Stromal cell of bone marrow (primary cell): ENCODE measurements at places on chromosomes 3 and 15.

DNA sequence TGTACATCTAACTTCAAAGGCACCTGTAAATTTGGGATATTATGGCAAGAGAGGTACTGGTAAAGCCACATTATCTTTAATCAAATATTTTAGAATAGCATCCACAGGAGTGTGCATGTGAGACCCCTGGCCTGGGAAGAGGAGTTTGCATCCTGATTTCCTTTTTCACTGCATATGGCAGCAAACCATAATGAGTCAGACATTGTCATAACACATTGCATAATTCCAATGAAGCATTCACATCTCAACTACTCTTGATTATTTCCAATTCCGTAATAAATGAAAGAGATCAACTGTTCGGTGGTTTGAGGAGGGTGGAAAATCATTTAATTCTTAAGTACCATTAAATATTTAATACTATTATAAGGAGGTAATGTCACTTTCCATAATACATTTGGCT, 215.0 kb downstream of the MECOM start:
- DNase-seq = no peak

- DNase-seq = peak; percentile 54
Observed at GRCh38 chr3:139534992-139535879, 4.3 kb downstream of the RBP1 start.

DNA sequence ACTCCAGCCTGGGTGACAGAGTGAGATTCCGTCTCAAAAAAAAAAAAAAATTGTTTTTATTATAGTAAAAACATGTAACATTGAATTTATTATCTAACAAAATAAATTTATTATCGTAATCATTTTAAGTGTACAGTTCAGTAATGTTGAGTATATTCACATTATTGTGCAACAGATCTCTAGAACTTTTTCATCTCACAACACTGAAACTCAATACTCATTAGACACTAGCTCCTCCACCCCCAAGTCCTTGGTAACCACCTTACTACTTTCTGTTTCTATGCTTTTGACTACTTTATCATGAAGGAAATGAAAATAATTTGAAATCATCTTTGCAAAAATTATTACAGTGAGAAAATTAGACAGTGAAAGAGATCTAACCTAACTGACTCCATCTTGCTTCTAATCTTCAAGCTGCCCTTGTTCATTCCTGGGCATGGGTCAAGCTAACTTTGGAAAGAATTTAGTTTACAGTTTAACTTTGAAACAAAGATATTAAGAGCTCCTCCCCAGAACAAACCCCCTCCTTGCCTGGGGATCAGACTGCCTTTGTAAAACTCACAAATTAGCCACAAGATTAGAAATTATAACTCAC, 15.0 kb upstream of the FYCO1 start:
- no peak for DNase-seq

GRCh38 chr3:120481081-120481480, 30.3 kb upstream of the FSTL1 start:
- DNase-seq = no peak

DNA sequence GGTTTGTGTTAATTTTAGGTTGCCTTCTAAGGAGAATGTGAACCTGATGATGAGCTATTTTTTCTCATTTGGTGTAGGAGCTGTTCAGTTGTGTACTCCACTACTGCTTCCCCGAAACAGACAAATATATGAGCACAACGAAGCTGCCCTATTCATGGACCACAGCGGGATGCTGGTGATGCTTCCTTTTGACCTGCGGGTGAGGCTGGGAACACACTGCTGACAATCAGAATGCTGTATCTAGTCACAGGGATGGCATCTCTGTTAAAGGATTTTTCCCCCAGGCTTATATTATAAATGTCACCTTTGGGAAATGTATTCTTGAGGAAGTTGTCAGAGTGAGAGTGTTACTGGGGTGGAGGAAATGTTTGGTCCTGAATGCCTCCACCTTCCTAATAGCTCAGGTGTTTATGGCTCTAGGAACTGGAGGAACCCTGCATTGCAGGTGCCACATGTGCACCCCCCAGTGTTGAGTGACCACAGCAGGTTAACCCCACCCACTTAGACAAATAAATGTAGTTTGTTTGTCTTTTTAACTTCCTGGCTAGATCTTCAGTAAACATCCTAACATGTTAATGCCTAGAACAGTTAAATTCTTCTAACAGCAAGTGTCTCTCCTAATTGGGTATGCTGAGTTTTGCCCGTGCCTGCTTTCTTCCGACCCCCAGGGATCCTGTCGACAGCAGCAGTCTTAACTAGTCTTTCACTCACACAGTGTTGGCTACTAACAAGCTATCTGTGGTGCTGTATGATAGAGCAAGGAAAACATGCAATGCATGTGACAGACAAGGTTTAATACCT, 35.7 kb downstream of the SRP14 start:
- DNase-seq = no peak

DNA sequence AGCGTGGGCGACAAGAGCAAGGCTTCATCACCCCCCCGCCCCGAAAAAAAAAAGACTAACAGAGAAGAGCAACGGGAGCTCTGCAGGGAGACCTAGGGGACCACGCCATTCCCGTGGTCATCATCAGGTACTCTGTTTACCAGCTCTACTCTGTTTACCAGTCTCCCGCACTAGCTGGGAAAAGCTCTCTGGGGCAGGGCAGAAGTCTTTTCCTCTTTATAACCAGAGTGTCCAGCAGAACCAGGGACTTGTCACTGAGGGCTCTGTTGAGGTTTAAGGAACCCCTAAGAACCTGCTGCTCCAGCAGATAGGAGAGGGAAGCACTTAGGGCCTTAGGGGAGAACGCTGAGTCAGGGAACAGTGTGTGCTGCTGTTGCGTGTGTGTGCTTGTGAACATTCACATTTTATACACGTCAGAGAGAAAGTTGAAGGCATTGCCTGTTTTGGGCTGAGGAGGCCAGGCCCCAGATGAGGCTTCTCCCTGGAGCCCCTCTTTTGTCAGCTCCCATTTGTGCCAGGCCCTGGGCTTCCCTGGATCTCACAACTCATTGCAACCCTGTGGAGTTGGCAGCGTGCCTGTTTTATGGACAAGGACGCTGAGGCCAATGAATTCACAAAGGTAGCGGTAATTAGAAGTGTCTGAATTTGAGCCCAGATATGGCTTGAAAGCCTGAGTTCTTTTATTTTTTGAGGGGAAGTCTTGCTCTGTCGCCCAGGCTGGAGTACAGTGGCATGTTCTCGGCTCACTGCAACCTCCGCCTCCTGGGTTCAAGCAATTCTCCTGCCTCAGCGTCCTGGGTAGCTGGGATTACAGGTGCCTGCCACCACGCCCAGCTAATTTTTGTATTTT, 24.2 kb upstream of the ERICH6 start:
- no peak for DNase-seq

- DNase-seq = no peak
Observed at GRCh38 chr3:56811546-56812202, 9.9 kb upstream of the ARHGEF3 start.

DNA sequence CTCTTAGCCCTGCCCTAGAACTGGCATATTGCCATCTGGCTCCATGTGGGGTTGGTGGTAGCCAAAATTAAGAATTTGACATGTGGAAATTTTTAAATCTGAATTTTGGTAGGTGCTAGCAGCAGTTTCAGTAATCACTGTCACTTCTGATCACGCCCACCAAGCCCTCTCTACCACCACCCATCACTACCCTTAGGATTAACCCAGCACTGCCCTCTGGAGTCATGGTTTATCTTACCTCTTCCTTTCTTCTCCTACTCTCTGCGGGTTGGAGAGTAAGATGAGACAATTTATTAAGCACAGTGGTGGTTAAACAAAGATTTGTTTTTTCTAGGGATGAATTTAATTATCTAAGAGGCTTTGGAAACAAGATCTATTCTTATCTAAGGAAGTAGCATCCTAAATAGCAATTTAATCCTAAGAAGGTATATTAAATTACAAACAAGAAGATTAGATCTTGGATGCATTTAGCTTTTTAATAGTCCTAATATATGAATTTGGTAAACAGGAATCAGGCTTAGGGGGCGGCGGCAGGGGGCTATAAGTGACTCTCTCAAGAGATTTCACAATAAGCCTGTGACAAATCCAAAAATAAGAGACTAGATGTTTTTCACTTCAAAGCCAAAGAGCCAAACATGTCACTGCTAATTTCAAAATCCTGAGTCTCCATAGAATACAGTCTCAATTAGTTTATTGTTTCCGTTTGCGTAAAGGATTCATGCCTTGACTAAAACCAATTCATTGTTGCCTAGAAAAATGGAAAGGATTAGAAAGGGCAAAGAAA, 498.4 kb upstream of the UBE2E2 start:
- no peak for DNase-seq

- DNase-seq = no peak
Observed at GRCh38 chr3:151169262-151169947, 33.6 kb downstream of the GPR171 start.

GRCh38 chr3:147411238-147411814, 2.2 kb downstream of the ZIC1 start:
- no peak for DNase-seq

DNA sequence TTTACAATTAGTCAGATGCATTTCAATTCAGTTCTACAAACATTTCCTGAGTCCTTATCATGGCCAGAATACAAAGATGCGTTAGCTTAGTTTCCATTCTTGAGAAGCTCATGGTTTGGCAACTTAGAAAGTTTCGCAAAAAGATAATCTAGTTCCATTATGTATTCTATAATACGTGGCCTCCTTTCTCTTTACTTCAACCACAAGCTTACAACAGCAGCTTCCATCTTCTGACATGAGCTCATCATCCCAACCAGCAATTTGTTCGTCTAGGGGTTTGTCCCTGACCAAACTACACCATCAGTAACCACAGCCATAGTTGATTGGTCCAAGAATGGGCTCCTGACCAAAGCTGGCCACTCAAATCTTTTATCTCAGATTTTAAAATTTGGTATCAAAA, 267.6 kb upstream of the TBC1D5 start:
- no peak for DNase-seq

DNA sequence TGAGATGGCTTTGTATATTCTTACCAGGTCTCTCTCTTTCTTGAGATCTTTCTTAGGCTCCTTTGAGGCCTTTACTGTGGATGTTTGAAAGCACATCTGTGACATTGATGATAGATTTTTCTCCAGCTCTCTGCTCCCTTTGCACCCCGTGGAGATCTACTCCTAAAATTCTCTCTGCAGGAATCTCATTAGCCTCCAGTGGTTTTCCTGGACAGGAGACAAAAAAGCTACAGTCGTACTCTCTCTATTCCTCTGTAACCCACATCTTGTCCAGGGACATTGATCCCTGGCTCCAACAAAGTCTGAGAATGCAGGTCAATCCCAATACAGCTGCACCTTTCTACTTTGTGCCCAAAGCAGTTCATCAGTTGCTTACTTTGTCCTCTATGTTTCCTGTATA, 68.2 kb downstream of the RBMS3 start:
- no peak for DNase-seq

GRCh38 chr3:106452096-106452495, 583.3 kb upstream of the CBLB start:
- no peak for DNase-seq

- DNase-seq = no peak
Observed at GRCh38 chr3:94303897-94304296, 241.0 kb downstream of the NSUN3 start.

DNA sequence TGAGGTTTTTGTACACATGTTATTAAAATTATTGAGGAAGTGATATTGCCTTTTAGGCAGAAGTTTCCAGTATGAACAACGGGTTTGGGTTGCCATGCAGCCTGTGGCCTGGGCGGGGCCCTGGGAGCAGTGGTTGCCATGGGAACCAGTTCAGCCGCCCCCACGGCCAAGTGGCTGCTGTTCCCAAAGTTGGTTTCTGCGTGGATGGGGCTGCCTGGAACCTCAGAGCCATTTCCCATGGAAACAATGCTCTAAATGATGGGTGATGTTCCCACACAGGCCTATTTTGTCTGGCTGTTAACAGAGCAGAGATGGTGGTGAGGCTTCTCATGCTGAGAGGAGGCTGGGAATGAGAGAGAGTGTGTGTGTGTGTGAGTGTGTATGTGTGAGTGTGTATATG, 19.5 kb downstream of the MRAS start:
- no peak for DNase-seq

DNA sequence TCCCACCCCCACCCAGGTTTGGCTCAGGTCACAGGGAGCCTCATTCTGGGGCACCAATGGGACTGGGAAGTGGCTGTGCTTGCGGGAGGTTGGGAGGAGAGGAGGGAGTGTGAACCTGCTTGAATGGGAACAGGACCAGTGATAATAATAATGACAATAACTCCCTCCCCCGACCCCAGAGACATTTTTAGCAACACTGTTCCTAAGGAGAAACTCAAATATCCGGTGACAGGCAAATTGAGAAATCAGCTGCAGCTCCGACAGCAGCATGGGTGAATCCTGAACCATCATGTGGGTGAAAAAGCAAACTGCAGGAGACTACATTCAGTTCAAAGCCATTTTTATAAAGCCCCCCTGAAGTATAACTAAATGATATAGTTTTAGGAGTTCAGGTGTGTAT, 11.6 kb upstream of the RPL29 start:
- DNase-seq = no peak

DNA sequence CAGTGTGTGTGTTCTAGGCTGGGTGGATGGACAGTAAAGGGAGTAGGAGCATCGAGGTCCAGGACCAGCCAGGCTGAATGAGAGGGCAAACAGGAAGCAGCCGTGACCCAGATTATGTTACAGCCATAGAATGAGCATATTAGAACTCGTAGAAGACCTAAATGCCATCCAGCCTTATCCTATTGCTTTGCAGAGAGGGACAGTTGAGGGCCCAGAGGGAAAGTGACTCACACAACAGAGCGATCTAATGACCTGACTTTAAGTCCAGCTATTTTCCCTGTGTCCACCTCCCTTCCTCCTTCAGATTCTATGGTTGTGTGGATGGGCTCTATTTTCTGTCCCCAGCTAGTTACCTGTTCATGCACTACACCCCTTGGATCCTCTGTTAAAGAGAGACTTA, 634.1 kb upstream of the TBL1XR1 start:
- no peak for DNase-seq

DNA sequence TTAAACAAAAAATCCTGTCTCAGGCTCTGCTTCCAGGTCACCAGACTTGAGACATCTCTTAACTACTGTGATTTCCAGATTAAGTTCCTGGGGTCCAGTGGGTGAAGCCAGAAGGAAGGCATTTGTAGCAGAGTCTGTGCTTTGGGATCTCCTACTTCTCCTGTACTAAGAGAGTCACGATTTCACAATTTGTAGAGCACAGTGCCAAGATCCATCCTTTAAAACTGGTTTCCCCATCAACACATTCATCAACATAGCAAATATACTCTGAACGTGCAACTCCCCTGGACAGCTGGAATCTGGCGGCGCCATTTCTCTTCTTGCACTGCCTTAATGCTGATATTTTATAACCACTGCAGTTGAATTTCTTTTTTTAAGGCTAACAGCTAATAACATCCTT, 33.2 kb downstream of the CDCP1 start:
- DNase-seq = no peak
